ENCODE measurements at places on chromosomes 16 and 17.

- no peak for DNase-seq
Measured at GRCh38 chr17:56699186-56699894, 105.8 kb downstream of the NOG start.

- DNase-seq: no peak
Measured at GRCh38 chr17:27907976-27908558, 14.9 kb upstream of the LYRM9 start.

GRCh38 chr17:48676963-48677558 is 45.3 kb downstream of the PRAC1 start:
- no peak for DNase-seq

- DNase-seq: no peak
Measured at GRCh38 chr17:79865351-79866210, 26.3 kb upstream of the CBX4 start.

DNA sequence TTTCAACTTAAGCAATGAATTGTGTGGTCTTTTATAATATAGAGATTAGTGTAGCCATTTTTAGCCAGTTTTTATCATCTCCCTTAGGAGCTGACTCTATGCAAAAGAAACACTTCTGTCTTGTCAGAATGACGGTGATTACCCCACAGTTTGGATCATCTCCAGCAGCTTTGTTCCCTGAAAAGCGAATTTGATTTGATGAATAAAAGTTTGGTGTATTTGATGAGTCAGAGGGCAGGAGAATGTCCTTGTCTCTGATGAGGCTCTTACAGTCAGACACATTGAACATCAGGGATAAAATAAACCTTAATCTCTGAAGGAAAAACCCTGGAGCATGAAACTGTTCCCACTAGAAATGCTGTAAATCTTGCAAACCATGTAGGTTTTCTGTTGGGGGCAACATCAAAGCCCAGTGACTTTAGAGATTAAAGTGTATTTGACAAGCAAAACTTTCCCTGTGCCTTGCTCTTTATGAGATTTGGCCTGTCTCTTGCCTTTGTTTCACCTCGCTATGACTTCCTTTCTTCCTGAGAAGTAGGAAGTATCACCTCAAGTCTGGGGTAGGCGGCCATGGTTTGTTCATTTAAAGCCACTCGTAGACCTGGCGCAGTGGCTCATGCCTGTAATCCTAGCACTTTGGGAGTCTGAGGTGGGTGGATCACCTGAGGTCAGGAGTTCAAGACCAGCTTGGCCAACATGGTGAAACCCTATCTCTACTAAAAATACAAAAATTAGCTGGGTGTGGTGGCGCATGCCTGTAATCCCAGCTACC is 209.3 kb downstream of the FTO start:
- DNase-seq: no peak

DNA sequence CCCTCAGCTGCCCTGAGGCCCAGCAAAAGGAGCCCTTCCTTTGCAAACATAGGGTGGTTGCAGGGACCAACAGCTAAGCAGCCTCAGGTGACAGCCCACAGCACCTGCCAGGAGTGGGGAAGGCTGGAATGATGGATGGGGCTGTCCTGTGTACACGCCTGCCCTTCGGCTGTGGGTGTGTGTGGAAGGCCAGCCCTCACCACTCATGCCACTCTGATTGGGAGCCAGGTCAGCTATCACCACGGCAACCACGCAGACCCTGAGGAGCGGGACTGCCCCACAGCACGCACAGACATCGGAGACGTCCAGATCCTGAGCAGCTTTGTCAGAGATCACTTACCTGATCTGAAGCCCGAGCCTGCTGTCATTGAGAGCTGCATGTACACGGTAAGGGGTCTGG is 11.9 kb downstream of the PIPOX start:
- no peak for DNase-seq

Data from NCI-H1436 treated with DMSO at 0.1 percent for 48 hours (cell line).